ENCODE measurements at places on chromosomes 11 and 22.

DNA sequence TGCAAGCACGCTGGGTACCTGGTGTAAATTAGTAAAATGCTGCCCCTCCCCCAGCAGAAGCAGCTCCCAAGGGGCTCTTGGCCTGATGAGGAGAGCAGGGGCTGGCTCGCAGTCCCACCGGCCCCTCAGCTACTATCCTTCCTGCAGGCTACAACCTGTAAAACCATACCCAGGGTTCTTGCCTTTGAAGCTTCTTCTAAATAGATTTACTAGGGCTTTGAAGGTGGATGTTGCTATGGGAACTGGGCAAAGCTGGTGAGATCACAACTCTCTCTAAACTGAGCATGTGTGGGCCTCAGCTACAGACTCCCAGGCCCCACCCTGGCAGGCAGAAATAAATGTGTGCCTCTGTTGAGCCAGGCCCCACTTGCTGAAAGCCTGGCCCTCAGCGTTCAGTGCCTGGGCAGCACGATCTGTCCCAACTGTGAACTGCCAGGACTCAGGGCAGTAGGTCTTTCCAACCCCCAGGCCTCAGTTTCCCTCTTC lies 18.5 kb downstream of the CD5 start:
- DNase-seq: no peak

GRCh38 chr11:122741613-122742300 lies 86.2 kb downstream of the UBASH3B start:
- DNase-seq: no peak

- DNase-seq: no peak
Measured at GRCh38 chr11:128244871-128245270, 342.5 kb downstream of the ETS1 start.

GRCh38 chr22:50338860-50339462 lies 4.2 kb upstream of the PPP6R2 start:
- no peak for DNase-seq

DNA sequence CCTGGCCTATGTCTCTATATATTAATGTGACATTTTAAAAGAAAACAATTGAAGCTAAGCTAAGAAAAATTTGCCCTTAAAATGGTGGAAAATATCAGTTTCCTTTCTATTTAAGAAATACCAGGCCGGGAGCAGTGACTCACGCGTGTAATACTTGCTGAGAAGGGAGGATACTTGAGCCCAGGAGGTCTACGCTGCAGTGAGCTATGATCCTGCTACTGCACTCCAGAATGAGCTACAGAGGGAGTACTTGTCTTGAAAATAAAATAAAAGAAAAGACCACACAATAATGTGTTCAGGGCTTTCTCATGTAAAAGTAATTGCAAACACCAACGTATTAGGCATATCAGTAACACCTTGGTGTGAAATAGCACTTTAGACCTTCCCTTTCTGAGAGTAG lies 1.4 kb upstream of the PRSS23 start:
- no peak for DNase-seq

GRCh38 chr11:17992916-17993315 lies 19.9 kb downstream of the SERGEF start:
- no peak for DNase-seq

DNA sequence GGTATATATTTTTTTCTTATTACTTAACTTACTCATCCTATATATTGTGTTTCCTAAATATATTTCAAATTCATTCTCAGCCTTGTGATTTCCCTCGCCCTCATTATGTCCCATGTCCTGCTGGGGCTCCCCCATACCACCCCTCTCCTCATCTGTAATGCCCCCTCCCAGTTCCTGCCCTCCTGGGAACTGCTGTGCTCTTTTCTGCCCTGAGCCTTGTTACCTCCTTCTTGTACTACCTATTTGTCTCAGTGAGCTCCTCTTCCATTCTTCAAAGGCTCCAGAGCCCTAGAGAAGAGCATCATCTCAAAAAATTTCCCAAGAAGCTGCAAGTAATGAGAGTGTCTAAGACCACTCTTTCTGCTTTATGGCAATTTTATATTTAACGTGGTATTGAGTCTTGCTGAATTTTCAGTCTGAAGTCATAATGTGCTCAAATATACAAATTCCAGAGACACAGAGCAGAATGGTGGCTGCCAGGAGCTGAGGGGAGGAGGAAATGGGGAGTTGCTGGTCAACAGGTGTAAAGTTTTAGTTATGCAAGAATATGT lies 66.5 kb upstream of the TOP3B start:
- no peak for DNase-seq

DNA sequence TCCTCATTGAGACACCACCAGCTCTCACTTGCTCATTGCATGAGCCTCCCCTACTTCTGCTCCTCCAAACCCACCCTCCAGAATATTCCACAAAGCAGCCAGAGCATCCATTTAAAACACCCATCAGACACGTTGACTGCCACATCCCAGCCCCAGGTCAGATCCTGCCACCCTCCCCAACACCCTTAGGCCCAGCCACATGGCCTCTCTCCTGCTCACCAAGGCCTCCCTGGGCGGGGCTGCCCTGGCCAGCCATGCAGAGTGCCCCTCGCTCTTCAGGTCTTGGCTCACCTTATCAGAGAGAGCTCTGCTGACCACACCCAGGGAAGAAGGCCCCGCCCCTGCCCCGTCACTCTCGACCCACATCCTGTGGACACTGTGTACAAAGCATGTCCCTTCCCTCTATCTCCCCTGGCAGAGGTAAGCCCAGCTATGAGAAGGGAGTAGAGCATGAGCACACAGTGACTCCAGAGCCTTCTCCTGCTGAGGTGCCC lies 106.8 kb downstream of the MICAL3 start:
- no peak for DNase-seq

GRCh38 chr22:31119026-31119717 lies 3.6 kb upstream of the INPP5J start:
- no peak for DNase-seq

DNA sequence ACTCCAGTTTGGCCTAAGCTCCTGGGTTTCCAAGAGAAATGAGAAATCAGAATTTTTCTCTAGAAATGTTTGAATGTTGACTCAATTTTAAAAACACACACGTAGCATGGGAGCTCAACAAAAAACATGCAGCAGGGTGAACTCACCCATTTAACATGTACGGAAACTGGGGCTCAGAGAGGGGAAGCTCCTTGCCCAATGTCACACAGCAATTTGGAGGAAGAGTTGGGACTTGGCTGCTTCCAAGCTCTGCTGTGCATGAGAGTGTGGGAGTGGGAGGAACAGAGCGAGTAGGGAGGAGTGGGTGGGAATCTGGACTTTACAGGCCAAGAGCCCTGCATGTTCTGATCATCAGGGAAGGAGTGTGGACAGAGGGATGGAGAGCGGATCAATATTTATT lies 5.9 kb downstream of the TPST2 start:
- DNase-seq: no peak

DNA sequence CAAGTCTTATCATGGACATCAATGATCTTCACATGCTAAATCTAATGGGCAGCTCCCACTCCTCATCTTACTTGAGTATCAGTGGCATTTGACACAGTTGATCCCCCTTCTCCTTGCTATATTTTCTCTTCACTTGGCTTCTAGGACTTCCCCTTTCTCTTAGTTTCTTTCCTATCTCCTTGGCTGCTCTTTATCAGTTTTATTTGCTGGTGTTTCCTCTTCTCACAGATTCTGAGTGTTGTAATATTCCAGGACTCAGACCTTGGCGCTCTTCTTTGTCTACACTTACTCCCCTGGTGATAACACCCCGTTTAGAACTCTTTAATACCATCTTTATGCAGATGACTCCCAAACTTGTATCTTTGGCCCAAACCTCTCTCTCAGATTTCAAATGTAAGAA lies 33.9 kb upstream of the RASSF10 start:
- no peak for DNase-seq

DNA sequence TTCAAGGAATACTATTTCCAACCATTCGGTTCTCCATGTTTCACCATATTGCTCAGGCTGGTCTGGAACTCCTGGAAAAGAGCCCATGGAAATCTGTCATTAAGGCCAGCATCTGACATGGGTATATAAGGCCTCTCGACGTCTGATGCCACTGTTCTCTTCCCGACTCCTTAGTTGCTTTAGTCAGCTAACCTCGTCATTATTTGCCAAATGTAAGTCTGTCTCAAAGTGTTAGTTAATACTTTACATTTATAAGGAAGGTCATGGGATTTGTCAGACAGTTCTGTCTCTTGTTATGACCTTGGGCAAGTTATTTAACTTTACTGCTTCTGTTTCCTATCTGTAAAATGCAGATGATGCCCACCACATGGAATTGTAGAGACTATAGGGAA lies 1.6 kb downstream of the MRPL48 start:
- no peak for DNase-seq

- DNase-seq: no peak
Measured at GRCh38 chr11:5274395-5274794, 4.7 kb upstream of the HBE1 start.

GRCh38 chr11:35911013-35911412 lies 32.8 kb upstream of the LDLRAD3 start:
- DNase-seq: no peak

DNA sequence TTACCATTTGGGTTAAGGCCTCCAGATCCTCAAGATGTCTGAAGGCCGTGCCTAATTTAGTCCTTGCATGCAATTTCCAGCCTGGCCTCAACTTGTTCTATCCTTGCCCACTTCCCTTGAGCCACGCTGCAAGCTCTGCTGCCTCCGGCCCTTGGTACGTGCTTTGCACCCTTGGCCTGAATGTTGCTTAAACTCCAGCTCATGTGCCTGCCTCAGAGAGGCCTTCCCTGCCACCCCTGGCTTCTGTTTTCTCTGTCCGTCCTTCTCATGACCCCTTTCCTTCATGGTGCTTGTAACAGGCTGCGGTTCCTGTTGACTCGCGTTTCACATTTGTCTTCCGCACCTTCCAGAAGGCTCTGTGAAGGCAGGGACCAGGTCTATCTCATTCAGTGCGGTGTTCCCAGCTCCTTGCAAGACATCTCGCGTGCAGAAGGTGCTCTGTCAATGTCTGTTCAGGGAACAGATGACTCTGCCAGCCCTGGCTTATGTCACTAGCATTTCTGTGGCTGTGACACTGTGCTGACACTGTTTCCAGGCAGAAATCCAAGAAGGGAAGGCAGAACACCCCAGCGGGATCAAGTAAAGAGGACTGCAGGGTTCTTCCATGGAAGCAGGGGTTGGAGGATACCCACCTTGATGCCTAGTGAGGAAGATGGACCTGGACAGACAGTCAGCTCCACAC lies 61.8 kb downstream of the FBLN1 start:
- DNase-seq: no peak

GRCh38 chr11:35802221-35802620 lies 139.6 kb downstream of the TRIM44 start:
- DNase-seq: no peak

GRCh38 chr22:49562685-49563249 lies 264.9 kb downstream of the BRD1 start:
- no peak for DNase-seq

GRCh38 chr11:118406599-118407166 lies 5.3 kb downstream of the ATP5MG start:
- DNase-seq: no peak

GRCh38 chr11:121802542-121802941 lies 313.5 kb downstream of the BLID start:
- DNase-seq: no peak

DNA sequence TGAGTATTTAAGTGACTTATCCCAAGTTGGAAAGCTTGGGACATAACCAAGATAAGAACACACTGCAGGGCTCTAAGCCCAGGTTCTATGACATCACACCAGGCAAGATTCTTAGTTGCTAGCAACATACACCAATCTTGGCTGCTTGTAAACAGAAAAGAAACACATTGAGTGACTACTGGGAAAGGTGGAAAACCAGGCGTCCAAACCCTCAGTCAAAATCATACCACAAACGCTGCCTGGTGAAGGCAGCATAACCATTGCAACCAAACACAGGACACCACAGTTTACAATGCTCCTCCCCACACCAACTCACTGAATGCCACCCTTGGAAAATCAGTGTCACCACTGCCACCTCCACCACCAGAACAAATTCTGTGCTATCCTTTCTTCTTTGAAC lies 379.9 kb downstream of the TTC28 start:
- no peak for DNase-seq

DNA sequence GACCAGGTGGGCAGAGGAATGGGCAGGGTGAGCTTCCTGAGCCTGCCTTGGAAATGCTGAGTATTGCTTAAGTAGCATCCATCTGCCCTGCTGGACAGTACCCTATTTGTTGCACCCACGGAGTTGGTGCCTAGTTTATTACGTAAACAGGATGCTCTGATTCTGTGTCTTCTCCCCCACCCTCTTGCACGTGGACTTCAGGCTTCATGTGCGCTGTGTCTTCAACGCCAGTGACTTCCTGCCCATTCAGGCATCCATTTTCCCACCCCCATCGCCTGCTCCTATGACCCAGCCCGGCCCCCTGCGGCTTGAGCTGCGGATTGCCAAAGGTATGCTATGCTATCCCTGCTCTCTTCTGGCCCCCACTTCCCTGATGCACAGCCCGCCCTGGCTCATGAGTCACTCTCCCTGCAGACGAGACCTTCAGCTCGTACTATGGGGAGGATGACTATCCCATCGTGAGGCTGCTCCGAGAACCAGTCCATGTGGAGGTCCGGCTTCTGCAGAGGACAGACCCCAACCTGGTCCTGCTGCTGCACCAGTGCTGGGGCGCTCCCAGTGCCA lies 5.7 kb downstream of the ZP1 start:
- DNase-seq: no peak

DNA sequence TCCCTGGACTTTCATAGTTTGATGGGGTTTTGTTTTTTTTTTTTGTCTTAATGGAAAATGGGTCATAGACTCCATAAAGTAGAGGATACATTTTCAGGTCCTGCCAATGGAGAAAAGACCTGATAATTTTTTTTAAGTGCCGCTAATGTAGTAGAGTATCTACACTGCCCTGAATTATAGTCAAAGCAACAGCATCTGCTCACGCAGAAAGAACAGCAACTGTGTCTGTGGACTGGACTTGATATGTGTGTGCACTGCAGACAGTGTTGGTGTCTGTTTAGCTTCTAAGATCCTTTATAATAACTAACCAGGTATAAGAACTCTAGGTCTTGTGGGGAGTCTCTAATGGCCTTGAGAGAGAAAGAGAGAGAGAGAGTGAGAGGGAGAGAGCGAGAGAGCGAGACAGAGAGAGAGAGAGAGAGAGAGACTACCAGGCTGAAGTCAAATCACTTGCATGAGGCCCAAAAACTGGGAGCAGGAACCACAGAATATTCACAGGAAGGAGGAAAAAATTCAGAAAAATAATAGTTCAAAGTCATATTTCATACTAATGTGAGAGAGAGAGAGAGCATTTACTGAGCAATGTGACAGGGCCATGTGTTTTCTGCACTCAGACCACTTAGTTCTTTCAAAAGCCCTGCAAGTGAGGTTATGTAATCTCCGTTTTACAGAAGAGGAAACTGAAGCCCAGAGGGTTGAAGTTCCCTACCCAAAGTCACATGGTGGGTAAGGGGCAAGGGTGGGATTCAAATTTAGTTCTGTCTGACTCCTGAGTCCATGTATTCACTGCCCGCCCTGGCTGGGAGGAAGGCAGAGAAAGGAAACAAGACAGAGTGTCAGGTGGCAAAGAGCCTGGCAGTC lies 8.6 kb upstream of the MIAT start:
- DNase-seq: no peak
